ENCODE measurements at places on chromosomes 6 and 20. TPM values are rescaled to one million over a fixed set of nuclear protein-coding genes. Genes with fewer than 3 reads are reported as not detected.

Gene CST5
- not detected for total RNA-seq

Gene POM121L2
- total RNA-seq, result not detected

Gene ASIP
- 18.9 TPM for total RNA-seq

Gene NRSN2
- 14.5 TPM for total RNA-seq

Gene FKBP1C
- total RNA-seq, result 0.40 TPM

Gene OXT
- not detected for total RNA-seq

Gene TUBB2B
- total RNA-seq, result 1.3 TPM

Gene BPIFB1
- not detected for total RNA-seq

Gene LY6G5B
- 2.8 TPM for total RNA-seq

Gene DEFB132
- total RNA-seq, result not detected

Gene WFDC2
- total RNA-seq, result 1.0 TPM

Measured in Right ventricle myocardium superior (tissue), 1 donor.